Mesendoderm (in vitro differentiated cells): ENCODE measurements at places on chromosomes 5 and 9.

DNA sequence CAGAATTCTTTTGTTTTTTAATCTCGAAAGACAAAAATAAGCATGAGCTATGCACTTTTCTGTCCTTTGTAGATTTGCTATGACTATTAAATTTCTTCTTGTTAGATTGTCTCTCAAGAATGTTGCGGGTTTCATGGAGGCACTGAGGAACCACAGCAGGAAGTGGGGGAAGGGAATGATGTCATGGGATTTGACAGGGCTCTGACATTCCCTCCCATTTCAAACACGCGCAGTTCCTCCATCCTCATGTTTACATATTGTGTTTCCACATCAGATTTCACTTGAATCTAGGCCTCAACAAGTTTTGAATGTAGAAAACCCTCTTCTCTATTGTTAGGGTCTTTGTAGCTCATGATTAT, 154.8 kb downstream of the PALM2AKAP2 start:
- DNase-seq: peak; percentile 34

DNA sequence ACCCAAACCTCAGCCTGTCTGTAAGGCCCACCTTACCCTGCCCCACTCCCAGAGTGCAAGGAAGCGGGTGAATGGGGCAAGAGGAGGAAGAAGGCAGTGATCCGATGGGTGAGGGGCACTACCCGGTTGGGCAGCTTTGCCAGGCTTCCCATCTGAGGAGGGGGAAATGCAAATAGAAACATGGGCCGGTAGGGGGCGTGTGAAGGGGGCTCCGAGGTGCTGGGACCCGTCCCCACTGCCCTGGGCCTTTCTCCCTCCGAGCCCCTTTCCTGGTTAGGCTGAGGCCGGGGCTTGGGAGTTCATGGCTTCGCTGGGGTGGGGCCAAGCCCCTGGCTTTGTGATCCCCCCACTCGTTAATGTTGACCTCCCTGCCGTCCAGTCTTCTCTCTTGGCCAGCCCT, 23.6 kb upstream of the MYORG start:
- no peak for DNase-seq

GRCh38 chr9:86643946-86644674, 289.9 kb upstream of the TUT7 start:
- DNase-seq: peak; percentile 34

DNA sequence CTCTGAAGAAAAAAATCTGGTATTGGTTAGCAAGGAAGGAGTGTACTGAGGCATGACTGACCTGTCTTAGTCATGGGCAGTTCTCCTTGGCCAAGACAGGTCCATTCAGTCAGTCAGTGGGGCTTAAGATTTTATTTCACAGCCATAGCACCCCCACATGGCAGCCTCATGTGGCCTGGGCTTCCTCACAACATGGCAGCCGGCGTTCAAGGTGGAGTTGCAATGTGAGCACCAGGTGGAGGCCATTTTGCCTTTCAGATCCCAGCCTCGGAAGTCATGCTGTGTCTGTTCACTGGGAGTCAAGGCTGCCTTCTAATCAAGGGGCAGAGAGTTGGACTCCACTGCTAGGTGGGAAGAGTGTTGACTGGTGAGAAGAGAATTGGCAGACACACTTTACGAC, 10.3 kb upstream of the CARD19 start:
- no peak for DNase-seq

DNA sequence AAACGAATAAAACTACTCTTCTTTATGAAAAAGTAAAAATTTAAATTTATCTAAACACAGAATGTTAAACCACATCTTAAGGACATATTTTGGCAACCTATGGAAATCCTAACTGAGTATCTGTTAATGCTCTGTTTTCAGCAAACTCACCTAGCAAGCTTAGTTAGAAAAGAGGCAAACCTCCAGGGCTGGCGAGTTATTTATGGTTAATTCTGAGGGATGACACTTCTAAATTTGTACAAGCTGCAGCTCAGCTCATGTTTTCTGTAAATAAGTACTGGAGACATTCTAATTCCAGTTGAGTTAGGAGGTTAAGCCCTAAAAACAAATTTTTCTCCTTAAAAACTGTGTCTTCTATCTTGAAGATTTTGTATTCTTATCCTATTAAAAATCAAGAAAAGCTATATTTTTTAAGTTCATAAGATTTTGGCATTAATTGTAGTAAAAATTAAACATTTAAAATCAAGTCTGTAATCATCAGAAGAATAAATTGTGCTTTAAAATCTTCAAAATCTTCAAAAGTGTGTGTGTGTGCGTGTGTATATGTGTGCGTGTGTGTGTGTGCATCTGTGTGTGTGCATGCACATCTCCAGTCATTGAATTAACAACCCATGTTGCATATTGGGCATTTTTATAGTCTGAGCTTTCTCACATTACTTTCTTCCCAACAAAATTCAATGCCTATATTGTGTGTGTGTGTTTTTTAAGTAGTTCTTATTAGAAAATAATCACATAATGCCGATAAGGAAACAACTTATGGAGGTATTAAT, 127.8 kb downstream of the CCDC192 start:
- no peak for DNase-seq

GRCh38 chr5:33281431-33281843, 159.3 kb upstream of the TARS1 start:
- no peak for DNase-seq

GRCh38 chr5:150339841-150340240, 17.7 kb upstream of the TCOF1 start:
- DNase-seq: no peak

DNA sequence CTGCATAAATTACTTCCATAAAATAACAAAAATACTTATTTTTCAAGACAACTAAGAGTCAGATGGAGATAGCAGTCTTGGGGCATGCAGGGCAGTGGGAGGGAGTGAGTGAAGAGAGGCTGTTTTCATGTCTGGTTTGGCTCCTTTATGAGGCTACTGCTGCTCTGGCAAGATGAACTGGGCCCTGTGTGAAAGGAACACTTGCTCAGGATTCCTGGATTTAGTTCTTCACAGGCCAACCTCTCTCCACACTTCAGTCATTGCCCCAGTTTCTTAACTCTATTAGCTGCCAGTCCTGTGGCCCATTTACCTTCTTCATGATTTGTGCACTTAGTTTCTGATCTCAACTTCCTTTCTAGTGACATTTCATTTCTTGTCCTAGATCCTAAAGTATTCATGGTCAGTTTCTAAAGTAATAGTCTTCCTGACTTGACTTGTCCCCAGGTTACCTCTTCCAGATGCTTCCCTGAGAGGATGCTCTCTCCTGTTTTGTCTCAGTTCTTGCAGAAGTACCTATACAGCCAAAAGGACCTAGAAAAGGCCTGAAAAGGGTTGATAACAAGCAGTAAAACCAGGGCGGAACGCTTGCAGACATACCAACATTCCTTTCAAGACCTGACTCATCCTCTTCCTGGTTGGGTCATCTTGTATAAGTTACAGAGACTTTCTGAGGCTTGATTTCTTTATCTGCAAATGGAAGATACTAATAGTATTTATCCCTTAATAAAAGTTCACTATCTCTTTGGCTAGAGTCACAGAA, 77.0 kb upstream of the ZFAND5 start:
- peak; percentile 92 for DNase-seq

GRCh38 chr9:99365233-99365980, 143.3 kb downstream of the SEC61B start:
- peak; percentile 21 for DNase-seq

- DNase-seq: peak; percentile 91
These were observed 40.9 kb upstream of the FABP6 start for GRCh38 chr5:160188141-160189015.

DNA sequence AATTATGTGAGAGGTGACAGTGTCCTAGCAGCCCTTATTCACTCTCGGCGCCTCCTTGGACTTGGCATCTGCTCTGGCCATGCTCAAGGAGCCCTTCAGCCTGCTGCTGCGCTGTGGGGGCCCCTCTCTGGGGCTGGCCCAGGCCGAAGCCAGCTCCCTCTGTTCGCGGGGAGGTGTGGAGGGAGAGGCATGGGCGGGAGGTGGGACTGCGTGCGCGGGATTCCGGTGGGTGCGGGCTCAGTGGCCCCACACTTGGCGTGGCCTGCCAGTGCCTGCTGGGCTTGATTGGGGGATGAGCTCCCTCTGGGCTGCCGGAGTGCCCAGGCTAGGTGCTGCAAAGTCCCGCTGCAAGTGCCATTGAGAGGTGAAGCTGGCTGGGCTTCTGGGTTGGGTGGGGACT, 12.9 kb upstream of the DMRTA1 start:
- no peak for DNase-seq

DNA sequence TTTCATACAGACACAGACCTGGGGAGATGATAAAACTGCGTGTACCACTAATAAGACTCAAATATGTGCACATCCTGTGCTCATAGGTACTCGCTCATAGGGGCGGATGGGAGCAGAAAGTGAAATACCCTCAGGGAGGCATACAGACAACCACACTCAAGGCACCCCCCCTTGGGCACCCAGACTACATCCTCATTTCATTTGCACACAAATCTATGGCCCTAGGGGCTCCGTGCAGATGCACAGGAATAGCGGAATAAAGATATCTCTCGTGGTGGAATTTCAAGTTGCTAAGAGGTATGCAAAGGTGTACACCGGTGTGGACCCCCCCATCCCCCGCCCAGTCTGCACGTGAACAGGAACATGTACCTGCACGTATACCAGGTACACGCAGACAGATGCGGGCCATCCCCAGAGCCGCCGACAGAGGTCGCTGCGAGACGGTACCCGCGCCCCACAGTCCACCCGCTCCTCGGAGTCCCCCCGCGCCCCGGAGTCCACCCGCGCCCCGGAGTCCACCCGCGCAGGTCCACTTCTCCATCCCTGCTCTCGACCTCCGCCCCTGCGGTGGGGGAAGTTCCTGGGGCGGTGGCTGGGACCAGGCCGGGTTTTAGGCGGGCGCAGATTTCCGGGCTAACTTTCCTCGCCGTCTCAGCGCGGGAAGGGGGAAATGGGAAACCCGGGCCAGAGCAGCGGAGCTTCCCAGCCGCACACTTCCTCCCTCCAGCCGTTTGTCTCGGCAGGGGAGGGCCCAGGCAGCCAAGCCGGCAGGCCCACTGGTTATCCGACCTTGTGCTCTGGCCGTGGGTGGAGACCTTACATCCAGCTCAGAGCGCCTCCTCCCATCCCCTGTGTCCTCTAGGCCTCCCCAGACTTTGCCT, 1.0 kb upstream of the IL12B start:
- peak; percentile 64 for DNase-seq

DNA sequence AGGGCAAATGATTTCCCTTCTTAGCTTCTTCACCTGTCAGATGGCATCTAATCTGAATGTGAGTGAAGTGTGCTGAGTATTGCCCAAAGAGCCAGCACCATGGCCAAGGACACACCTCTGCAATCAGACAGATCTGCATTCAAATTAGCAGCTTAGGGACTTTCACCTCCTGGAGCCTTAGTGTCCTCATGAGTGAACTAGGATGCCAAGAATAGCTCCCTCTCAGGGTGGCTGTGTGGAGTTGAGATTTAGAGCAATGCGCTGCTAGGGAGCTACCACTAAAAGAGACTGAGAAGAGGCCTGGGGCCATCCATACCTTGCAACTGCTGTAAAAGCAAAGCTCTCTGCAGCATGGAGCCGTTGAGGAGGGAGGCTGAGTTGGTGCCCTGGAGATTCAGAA, 1.4 kb downstream of the CIZ1 start:
- DNase-seq: peak; percentile 74

- DNase-seq: peak; percentile 69
These were observed 11.8 kb downstream of the SLC12A7 start for GRCh38 chr5:1099926-1100663.

DNA sequence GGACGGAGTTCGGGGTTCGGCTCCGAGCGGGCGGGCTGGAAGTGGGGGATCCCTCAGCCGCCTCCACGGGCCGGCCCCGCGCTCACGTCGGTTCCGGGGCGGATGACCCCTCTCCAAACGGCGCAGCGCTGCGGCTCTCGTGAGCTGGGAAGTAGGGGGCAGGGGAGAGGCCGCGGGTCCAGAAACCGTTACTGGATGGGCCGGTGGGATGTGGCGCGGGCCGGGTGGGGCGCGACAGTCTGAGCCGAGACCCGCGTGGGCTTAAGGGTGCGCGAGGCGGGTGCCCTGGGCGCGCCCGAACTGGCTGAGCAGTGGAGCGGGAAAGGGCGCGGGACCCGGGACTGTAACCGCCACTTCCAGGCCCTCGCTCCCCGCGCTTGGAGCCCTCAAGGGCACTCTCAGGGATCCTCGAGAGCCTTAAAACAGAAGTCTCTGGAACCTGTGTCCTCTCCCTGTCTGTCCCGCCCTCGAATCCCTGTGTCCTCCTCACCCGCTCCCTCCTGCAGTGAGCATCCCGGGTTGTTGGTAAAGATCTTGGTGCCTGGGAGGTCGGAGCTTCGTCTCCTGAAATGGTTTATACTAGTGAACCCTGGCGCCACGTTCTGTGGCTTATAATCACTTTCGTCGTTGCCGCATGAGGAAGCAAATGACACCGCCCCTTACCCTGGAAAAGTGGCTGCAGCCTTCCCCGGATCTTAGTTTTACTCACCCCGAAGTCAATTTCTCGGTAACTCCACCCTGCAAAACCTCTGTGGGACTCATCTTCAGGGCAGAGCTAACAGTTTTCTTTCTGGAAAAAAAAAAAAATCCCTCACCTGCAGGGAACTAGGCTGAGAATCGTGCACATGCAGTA, 571 bp upstream of the MARCHF11 start:
- DNase-seq: peak; percentile 39

- DNase-seq: no peak
These were observed 16.6 kb downstream of the TUT7 start for GRCh38 chr9:86337469-86338108.

- DNase-seq: no peak
These were observed 105.7 kb downstream of the ATG10 start for GRCh38 chr5:82077496-82077895.

GRCh38 chr9:123555646-123556045, 199.6 kb downstream of the CRB2 start:
- DNase-seq: no peak

GRCh38 chr5:17127743-17128231, 89.6 kb upstream of the BASP1 start:
- no peak for DNase-seq

DNA sequence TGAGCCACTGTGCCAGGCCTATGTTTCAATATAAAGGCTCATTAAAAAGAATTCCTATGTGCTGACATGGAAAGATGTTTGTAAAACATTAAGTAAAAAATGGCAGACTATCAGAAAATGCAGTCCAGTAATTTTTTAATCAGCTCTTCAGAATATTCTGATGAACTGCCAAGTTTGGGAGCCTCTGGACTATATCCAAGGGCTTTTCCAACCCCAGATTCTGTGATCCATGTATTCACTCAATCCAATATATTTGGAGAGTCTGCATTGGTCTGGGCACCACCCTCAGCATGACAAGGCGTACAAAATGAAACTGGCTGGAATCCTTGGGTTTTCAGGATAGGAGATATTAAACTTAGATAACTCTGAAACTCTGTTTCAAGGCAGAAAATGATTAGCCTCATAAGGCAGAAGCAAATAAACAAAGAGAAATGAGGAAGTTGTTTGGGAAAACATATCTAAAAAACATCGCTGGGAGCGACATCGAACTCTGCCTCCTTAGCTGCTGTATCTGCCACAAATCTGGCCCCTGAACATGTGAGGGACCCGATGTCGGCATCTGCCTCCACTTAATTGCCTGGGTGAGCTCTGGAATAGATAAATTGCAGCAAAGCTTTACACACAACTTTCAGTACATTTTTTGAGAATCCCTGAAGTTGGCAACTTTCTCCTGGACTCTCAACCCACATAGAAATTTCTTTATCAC, 14.4 kb downstream of the PDE6A start:
- no peak for DNase-seq
